ENCODE measurements at places on chromosomes 6 and 20.

- DNase-seq, result no peak
Measured at GRCh38 chr20:61119794-61120410, 132.2 kb upstream of the CDH4 start.

- DNase-seq, result no peak
Measured at GRCh38 chr20:51003753-51004152, 19.2 kb downstream of the KCNG1 start.

- DNase-seq, result no peak
Measured at GRCh38 chr6:26019261-26019830, 56.7 kb downstream of the TRIM38 start.

- no peak for DNase-seq
Measured at GRCh38 chr6:156598855-156599180, 178.4 kb upstream of the ARID1B start.

DNA sequence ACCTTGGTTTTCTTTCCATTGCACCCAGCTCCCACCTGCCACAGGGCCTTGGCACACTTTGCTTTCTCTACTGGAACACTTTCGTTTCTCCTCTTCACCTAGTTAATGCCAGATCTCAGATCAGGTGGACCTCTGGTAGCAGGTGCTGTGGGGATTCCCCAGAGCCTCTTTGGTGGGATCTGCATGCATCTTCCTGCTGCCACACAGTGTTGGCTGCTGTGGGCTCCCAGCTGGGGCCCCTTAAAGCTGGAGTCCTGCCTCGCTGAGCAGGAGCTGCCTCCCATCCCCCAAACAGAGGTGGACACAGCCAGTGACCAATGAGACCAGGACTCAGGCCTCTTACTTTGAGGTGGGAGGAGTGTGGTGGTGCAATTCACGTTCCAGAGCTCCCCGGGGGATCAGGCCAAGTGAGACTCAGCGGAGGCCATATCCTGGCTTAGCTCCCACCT is 28.4 kb downstream of the CEBPB start:
- no peak for DNase-seq

DNA sequence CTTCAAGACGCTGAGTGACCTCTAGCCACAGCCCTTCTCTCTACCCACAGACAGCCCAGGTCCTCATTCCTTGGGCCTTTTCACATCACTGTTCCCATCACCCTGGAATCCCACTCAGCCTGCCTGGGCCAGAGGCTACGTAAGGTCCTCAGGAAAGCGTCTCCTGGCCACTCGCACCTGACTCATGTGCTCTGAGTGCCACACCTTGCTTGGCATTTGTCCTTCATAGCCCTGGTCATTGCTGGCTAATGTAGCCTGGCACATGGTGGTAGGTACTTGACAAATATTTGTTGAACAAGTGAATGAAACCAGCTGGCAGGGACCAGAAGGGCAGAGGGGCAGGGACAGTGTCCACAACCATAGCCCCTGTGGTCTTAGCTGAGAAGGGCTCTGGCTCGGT is 50.6 kb upstream of the FANCE start:
- no peak for DNase-seq

- no peak for DNase-seq
Measured at GRCh38 chr6:14775528-14775927, 470.3 kb upstream of the JARID2 start.

DNA sequence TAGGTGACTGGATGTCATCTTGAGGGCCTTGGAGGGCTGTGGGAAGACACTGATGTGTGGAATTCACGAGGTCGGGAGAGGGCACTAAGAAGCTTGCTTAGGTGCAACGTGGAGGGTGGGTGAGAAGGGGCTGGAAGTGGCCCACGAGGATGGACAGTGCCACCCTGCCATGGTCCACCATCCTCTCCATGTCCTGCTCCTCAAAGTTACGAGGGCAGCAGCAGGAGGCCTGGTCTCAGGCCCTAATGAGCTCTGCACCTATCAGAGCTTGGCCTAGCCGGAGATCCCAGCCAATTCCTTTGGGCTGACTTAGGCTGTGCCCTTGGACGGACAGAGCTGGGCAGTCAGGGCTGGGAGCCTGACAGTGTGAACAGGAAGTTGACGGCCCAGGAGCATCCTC is 27.8 kb upstream of the SCRT2 start:
- no peak for DNase-seq

DNA sequence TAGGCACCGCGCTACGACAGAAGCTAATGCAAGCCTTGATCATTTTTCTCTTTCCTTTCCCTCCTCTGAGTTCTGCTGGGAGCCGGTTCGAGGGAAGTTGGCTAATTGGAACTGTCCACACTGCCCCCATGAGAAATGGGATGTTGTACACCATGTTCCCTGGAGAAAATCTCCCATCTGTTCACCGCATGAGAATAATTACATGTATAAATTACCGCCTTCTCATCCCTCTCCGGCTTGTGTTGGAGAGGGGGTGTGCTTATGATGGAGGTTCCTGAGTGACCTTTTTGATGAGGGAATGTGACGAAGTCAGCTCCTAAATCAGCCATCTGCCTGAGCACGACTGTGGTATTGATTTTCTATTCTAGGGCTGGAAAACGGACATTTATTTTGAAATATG is 320.2 kb upstream of the SULF2 start:
- DNase-seq, result no peak

DNA sequence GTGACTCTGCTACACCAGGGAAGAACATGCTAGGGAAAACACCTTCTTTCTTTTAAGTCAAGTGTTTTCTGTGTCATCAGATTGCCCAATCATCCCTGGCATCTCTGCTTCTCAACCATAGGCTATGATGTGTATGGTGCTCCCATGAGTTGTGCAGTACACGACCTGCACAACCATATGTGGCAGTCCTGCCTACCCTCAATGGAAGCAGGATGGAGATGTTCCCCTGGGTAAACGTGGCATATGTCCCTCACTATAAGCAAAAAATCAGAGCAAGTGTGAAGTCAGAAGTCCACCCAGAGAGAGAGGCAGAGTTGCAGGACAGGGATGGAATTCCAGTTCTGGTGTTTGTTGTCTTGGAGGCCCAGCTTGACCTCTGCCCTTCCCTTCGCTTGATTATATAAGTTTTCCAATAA is 10.3 kb upstream of the SNHG17 start:
- no peak for DNase-seq

- DNase-seq, result no peak
Measured at GRCh38 chr20:10970109-10970508, 296.3 kb upstream of the JAG1 start.

- DNase-seq, result no peak
Measured at GRCh38 chr6:122995921-122996793, at the start of gene CLVS2. Gene CLVS2 (plus strand): TSS chr6:122996235. CDS start chr6:122997778, 1,543 bp downstream.

GRCh38 chr6:112576423-112576822 is 229.3 kb downstream of the RFPL4B start:
- DNase-seq, result no peak

GRCh38 chr6:105981002-105981887 is 104.9 kb upstream of the PRDM1 start:
- no peak for DNase-seq

- DNase-seq, result no peak
Measured at GRCh38 chr6:126180585-126180984, 159.3 kb upstream of the CENPW start.

GRCh38 chr20:62631336-62632308 is 10.7 kb upstream of the SLCO4A1 start:
- no peak for DNase-seq

GRCh38 chr20:57787151-57787989 is 77.6 kb upstream of the PMEPA1 start:
- DNase-seq, result no peak

- DNase-seq, result no peak
Measured at GRCh38 chr6:151639750-151640149, 145.9 kb downstream of the CCDC170 start.

GRCh38 chr6:156028335-156029131 is 572.9 kb upstream of the NOX3 start:
- no peak for DNase-seq

- DNase-seq, result no peak
Measured at GRCh38 chr20:33917831-33918525, 75.7 kb upstream of the RALY start.

DNA sequence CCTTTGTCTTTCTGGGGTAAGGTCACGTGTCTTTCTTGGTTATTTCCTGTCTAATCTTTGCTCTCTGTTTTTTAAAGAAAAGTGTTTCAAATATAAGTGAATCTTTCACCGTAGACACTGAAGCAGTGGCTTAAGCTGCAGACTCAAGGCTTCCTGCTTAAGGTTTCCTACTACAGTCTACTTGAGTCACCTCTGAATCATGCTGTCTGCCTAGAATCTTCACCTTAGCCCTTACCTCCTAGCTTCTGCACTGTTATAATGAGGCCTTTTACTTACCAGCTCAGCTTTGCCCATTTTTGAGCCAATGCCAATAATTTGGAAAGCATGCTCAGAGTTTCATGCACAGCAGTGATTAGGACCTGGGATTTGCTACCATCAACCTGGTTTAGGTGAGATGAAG is 30.6 kb downstream of the ADGRF4 start:
- no peak for DNase-seq

- no peak for DNase-seq
Measured at GRCh38 chr6:41171908-41172307, 9.0 kb upstream of the TREM2 start.

- DNase-seq, result no peak
Measured at GRCh38 chr6:42428326-42429041, 23.2 kb downstream of the TRERF1 start.

DNA sequence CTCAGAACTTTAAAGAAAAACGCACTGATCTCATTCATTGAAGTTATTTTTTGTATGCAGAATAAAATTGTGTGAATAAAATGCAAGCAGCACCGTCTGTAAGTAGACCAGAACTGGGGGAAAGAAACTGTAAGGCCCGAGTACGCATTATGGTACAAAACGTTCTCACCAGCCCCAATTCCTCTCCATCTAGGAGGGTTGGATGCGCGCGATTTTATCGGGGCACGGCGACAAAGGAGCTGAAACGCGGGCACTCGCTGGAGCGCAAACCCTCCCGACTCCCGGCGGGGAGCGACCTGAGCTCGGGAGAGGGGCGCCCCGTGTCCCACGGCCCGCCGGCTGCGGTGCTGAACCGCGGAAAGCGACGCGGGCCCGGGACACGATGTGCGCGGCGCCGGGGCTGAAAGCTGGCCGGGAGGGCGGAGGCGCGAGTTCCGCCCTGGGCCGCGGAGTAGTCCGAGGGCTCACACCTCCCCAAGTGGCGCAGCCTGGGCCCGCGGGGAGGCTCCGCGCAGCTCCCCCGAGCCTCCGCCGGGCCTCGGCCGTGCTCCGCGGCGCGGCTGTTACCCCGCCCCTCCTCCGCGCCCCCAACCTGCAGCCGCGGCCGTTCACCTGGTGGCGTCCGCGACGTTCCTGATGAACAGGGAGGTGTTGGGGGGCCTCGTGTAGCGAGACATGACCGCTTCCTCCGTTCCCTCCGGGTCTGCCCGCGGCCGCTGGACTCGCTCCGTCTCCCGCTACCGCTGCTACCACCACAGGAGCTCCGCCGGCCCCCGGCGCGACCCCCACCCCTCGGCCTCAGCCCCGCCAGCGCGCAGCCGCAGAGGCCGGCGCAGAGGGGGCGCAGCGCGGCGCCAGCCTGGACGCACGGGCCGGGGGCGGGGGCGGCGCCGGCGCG is at the start of gene SRSF12:
Gene SRSF12 (minus strand): TSS at position 861 of the 898 bp plus-strand sequence. CDS start 184 bp downstream, at position 677.
- no peak for DNase-seq

- DNase-seq, result no peak
Measured at GRCh38 chr6:34154668-34155447, 9.0 kb upstream of the GRM4 start.

- no peak for DNase-seq
Measured at GRCh38 chr6:154292066-154292465, 64.5 kb downstream of the IPCEF1 start.

GRCh38 chr6:31829633-31830283 is 2.2 kb downstream of the HSPA1B start:
- DNase-seq, result no peak

- DNase-seq, result no peak
Measured at GRCh38 chr6:42754759-42755158, 8.9 kb upstream of the TBCC start.

DNA sequence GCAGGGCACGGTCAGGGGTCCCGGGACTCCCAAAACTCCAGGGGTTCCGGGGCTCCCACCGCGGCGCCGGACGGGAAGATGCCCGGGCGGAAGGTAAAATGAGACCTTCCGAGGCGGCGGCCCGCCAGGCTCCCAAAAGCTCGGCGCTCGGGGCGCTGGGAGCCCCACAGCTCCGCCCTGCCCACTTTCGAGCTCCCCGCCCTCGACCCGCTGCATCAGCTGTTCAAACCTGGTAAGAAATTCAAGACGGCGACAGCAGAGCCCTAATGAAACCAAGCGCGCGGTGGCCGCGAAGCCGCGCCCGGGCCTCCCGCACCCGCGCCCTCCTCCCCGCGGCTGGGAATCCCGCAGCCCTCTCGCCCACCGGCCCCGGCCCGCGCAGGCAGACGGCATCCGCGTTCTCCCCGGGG is 369 bp downstream of the SLC4A11 start:
- DNase-seq, result no peak

- no peak for DNase-seq
Measured at GRCh38 chr6:21984561-21984960, 312.3 kb downstream of the PRL start.

DNA sequence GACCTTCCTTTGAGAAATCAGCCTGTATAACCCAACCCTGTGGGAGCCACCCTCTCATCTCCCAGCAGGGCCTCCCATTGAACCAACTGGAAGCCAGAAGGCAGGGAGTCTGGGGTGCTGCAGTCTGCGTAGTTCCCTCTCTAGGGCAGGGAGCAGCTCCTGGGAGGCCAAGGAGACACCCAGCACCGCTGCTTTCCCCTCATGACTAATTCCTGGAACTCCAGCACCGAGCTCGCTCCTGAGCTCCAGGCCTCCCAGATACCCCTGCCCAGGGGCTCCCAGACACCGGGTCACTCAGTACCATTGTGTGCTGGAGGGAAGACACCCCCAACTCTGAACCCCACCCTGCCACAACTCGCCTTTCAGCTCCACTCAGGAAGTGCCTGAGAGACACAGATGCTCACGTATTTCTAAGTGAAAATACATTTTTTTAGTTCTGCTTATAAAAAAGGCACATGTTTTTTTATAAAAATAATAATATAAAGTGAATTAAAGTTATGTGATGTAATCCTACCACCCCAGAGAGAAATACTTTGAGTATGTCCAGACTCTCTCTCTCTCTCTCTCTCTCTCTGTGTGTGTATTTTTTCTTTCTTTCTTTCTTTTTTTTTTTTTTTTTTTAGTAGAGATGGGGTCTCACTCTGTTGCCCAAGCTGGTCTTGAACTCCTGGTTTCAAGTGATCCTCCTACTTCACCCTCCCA is 17.5 kb downstream of the PIM1 start:
- DNase-seq, result no peak

GRCh38 chr6:106988664-106989063 is 14.1 kb upstream of the CD24 start:
- no peak for DNase-seq

DNA sequence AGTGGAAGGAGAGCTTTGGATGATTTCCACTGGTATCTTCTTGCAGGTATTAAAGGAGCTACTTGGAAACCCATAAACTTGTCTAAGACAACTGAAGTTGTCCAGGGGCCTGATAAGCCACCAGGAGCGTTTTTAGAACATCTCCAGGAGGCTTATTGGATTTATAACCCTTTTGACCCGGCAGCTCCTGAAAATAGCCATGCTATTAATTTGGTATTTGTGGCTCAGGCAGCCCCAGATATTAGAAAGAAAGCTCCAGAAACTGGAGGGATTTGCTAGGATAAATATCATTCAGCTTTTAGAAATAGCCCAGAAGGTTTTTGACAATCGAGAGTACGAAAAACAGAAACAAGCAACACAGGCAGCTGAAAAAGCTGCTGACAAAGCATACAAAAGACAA is 461.0 kb upstream of the HTR1E start:
- no peak for DNase-seq
